ENCODE measurements at places on chromosomes 5 and 9.

- peak; percentile 78 for DNase-seq
Measured at GRCh38 chr9:124399323-124399967, 15.8 kb downstream of the PSMB7 start.

DNA sequence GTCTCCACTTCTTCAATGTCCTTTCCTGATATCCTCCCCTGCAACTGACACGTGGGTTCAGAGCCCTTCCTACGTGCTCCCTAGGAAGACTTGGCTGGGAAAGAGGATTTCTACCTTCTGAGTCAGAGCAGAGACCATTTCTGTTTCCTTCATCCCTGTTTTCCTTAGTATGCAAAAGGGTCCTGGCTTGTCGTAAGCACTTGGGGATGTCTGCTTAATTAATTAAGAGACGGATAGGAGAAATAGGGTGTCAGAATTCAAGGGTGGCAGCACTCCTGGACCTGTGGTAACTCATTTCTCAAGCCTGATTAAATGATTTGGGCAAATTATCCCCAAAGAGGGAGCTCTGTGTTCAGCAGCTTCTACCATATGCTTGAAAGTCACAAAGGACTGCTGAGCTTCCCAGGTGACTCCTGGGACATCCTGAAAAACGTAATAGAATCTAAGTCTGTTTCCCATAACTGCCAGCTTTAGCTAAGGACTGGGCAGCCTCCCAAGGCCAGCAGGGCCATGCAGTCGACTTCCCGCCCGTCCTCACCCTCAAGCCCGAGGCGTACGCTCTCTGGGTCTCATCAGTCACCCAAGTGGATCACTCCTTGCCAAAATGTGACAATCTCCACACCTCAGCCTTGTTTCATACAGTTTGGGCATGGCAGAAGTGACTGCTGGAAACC is 20.5 kb downstream of the ABCA1 start:
- DNase-seq = no peak

- no peak for DNase-seq
Measured at GRCh38 chr5:68223904-68224303, 8.3 kb downstream of the PIK3R1 start.

GRCh38 chr5:33984178-33984577 is 315 bp downstream of the SLC45A2 start:
- DNase-seq = no peak

DNA sequence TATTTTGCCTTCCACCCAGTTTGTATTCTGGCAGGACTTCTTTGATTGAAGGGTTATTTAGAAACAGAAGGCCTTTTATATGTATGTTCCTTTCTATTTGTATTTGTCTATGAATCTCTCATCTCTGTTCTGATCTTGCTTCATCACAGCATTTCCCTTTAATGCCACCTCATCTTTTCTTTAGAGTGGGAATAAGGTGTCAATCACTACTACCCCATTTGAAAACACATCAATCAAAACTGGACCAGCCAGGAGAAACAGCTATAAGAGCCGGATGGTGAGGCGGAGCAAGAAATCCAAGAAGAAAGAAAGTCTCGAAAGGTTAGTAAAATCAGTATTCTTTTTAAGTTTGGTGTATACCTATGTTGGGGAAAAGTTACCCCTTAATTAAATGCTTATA is 36.3 kb downstream of the CD180 start:
- DNase-seq = no peak

DNA sequence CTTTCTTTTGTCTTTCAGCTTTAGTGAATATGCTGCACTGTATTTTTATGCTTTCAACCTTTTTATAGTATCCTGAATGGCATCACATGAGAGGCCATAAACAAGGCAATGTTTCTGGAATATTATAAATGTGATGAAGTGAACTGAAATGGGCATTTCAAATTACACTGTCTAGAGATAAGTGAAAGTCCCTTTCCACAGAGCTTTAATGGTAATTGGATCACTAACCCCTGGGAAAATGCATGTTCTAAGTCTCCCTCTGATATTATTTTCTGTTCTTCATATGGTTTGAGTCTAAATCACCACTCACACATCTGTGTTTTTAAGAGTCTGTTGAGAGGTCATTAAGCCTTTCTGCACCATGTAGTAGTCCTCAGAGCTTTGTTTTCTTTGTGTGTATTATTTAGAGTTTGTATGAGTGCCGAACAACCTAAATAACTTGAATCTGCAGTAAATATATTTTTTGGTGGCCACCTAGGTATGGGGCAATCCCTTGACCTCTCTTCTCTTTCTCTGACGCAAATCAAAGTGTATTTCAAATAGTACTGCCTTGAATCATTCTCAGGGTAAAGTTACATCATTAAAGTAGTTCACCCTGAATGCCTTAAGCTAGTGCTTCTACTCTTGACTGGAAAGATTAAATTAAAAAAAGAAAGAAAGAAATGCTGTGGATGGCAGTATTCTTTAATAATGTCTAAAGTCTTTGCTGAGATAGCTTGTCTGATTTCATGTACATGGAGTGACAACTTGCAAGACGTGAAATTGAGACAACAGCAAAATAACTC is 1931.0 kb upstream of the CDH6 start:
- DNase-seq = no peak

DNA sequence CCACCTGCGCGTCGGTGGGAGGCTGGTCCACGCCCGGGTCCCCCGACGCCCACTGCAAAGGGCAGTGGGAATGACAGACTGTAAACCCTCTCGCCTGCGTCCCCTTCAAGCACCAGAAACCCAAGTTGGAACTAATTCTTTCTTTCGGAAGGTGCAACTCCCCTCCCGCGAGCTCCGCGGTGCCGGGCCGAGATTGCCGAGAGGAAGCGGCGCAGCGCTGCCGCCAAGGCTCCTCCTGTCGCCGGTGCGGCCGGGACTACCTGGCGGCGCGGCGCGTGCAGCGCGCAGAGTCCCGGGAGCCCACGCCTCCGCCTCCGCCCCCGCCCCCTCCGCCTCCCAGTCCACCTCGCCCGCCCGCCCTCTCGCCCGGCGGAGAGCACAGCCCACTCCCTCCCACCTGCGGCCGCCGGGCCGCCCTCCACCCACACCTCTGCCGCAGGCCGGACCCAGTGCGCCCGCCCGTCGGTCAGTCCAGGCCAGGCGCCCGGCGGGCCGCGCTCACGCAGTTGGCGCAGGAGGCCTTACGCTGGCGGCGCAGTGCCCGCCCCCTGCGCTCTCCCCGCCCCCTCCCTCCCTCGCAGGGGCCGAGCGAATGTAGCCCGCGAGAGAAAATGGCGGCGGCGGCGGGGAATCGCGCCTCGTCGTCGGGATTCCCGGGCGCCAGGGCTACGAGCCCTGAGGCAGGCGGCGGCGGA is at the start of gene MAP3K1:
MAP3K1 (plus strand) TSS at position 587 of the 695 bp plus-strand sequence; CDS start at position 612, 25 bp downstream.
- DNase-seq = peak; percentile 91

DNA sequence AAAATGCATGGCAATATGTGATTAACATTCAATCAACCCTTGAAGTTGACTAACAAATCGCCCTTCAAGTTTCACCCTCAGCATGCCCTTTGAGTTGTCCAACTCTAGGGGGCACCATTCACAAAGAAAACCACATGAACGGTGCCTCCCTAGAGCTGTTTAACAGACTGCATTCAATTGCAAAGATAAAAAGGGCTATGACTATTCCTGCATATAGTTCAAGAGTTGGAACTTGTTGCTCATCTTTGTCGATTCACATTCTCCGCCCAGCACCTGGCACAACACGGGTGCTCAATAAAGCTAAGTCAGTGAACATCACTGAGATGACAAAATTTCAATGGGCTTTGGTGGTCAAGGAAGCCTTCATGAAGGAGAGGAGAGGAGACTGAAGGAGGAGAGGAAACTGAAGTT is 69.6 kb upstream of the SLC30A5 start:
- peak; percentile 45 for DNase-seq

DNA sequence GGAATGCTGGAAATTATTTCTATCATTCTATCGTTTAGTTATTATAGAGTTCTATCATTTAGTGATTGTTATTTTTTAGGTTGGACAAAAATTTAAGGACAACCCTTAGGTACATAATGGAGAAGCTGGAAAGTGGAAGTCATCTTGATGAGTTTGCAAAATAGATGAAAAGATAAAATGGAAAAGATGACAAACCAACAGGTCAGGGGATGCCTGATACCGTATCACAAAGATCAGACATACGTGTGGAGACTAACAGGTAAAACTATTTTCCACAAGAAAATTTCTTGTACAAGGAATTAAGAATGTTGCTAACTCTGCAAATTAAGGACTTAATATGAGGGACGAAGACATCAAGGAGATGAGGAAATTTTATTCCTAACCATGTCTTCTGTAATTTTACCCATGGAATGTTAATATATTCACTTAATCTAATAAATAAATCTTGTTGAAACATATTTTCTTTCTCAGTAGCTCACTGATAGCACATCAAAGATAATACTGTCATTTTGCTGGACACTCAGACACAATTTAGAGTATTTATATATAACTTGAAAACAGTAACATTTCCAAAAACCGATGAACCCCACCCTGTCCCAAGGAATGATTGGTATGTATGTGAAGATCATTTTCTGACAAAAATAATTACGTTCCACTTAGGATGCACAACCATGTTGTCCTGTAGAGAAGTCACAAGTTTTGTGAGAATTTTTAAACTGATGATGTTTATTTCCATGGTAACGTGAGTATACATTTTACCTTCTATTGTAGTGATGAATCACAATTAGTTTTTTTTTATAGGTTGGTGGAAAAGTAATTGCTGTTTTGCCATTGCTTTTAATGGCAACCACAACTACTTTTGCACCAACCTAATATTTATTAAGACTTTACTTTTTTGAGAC is 2.6 kb downstream of the LURAP1L start:
- DNase-seq = no peak

DNA sequence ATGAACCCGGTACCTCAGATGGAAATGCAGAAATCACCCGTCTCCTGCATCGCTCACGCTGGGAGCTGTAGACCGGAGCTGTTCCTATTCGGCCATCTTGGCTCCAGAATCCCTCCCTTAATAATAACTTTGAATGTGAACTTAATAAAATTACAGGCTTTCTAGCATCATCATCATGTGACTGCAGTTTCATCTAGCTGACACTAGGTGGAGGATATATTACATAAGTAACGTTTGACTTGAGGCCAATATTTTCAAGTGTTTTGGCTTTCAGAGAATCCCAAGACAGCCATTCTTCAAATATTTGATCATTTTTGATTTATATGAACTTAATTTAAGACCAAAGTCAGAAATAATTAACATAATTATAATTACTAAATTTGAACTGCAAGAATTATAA is 474.9 kb upstream of the CDH10 start:
- no peak for DNase-seq

DNA sequence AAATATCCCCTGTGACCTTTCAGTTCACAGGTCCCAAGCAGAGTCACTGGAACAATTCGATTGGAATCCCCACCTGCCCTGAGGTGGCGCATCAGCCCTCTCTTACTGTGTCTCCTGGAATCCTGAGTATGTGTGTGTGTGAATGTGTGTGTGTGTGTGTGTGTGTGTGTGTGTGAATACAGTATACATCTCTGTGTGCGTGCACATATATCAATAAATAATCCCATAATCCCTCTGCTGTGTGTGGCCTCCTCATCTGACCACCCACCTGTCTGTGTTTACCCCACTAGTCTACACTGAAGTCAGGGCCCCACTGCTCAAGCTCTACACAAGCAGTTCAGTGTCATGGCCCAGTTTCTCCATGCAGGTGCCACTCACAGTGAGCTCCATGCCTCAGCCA is 187.4 kb downstream of the ERCC6L2 start:
- no peak for DNase-seq

DNA sequence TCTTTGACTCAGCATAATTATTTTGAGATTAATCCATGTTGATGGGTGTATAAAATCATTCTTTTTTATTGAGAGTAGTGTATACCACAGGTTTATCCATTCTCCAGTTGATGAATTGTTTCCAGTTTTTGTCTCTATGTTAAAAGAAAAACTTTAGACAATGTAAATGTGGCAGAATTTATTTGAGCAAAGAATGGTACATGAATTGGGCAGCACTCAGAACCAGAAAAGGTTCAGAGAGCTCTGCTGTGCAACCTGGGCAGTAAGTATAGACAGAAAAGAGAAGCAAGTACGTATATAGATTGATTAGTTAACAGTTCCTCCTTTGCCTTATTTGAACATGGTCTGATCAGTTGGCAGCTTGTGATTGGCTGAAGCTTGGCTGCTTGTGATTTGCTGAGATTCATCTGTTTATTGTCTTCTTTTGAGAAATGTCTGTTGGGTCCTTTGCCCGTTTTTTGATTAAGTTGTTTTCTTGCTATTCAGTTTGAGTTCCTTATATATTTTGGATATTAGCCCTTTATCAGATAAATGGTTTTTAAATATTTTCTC is 41.4 kb downstream of the CDC42SE2 start:
- no peak for DNase-seq

GRCh38 chr9:109506097-109506712 is 8.1 kb upstream of the PTPN3 start:
- DNase-seq = no peak

Measured in ecto neural progenitor cell (in vitro differentiated cells).